Kidney glomerular epithelial cell (primary cell): ENCODE measurements at places on chromosomes 4 and X.

DNA sequence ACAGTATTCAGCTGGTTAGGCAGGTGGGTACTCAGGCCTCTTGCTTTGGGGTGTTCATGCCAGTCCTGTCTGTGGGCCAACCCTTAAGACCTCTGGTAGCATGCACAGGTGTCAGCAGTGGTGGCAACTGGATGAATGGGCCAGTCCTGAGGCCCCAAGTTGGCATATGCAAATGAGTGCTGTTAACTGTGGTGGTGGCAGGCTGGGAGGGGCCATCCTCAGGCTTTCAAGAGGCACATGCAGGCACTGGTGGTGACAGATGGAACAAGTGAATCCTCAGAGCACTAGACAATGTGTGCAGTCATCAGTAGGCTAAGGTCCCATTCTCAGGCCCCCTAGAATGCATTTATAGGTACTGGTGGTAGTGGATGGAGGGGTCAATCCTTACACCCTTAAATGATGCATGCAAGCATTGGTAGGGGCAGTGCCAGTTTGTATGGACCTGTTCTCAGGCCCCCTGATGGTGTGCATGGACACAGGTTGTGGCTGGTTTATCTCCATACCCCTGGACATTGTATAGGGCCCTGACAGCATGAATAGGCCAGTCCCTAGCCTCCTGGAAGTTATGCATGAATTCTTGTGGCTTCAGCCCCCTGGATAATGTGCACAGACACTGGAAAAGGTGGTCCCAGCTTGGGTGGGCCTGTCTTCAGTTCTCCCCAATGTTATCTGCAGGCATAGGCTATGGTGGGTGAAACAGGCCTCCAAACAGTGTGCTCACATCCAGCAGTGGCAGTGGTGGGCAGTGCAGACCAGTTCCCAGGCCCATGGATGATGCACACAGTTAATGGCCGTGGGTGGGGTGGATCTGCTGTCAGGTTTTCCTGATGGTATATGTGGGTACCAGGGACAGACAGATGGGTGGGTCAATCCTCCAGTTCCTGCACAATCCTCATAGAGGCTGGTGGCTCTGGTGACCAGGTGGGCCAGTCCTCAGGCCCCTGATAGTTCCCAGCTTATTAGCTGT, 24.7 kb downstream of the TECRL start:
- no peak for DNase-seq

- DNase-seq = peak; percentile 90
Observed at GRCh38 chr4:186942758-186943377, 219.2 kb upstream of the FAT1 start.

DNA sequence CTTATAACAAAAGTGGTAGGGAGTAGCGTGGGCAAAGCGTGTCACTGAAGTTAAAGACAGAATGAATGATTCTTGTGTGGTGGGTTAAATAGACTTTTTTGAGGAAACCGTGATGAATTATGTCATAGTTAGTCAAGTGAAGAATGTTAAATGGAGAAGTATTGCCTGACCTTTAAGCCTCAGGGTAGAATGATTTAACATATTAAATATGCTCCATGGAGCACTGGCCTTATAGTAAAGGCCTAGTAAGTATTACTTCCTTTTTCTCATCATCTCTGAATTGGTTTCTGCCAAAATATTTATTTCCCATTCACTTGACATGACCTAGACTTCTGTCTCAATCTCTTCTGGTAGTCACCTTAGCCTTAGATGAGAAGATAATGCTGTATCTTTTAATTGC, 23.7 kb downstream of the MAGEB1 start:
- no peak for DNase-seq

GRCh38 chrX:130594453-130594916, 192.7 kb downstream of the RBMX2 start:
- no peak for DNase-seq

- DNase-seq = no peak
Observed at GRCh38 chr4:7241597-7242125, 49.3 kb downstream of the SORCS2 start.

GRCh38 chr4:153448003-153448731, 18.0 kb upstream of the TMEM131L start:
- DNase-seq = no peak

DNA sequence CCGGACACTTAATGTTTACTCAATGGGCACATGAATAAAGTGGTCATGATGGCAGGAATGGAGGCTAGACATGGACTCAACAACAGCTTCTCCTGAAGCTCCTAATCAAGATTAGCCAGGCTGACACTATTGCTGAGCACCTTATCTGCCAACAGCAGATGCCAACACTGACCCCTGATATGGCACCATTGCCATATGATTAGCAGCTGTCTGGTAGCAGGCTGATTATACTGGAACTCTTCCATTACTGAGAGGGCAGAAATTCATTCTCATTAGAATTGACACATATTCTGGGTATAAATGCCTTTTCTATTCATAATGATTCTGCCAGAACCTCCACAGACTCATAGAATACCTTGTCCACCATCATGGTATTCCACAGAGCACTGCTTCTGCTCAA, 18.4 kb upstream of the AFF1 start:
- no peak for DNase-seq

DNA sequence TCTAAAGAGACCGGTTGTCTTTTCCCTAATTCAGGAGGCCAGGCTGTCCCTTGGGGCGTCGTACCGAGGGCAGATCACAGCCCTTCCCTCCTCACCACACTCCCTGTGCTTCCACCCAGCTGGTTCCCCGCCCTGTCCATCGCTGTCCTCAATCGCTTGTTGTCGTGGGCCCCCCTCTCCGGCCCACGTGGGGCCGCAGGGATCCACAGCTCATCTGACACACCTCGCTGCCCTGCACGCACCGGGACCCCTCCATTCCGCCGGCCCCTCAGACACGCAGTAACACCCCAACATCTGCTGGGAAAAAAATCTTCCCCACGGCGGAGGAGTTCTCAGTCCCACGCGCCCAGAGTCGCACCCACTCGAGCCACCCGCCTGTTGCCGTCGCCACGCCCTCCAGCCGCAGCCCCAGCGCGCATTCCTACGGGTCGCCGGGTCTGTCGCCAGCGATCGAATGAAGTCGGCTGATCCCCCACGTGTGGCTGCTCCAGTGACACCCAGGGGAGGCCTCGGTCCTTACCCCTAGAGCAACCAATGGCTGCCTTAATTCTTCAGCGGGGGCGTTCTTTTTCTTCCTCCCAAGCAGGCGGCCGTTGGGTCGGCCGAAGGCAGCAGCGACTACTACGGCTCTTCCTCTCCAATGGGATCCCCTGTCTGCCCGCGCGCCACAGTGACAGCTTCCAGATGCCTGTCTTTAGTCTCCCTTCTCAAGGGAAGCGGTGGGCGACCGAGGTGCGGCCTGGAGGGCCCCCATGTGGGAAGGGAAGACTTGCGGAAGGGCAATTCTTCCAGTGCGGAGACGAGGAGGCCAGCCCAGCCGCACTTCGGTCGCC, 893 bp upstream of the SEPTIN11 start:
- DNase-seq = peak; percentile 49
